ENCODE measurements at places on chromosomes 1 and 21.

GRCh38 chr1:27011058-27011764 lies 1.4 kb downstream of the TENT5B start:
- no peak for DNase-seq

GRCh38 chr1:169005776-169006175 lies 100.7 kb upstream of the ATP1B1 start:
- DNase-seq = no peak

- DNase-seq = no peak
Observed at GRCh38 chr1:58109646-58110200, 436.8 kb downstream of the OMA1 start.

DNA sequence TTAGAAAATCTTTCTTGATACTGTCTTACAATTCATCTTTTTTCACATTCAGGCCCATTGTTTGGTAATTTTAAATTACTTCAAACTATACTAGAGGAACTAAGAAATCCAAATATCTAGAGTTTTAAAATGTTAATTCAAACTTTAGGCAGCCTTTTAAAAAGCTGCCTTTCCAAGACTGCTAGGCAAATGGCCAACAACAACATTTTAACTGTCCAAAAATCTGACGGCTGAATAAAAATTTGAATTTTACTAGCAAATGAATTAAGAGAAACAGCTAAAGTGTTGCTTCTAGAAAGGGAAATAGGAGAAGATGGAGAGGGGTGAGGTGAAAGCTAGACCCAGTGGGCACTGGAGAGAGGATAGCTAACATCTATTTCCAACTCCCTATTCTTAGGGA lies 17.2 kb downstream of the DPYD start:
- DNase-seq = no peak

- no peak for DNase-seq
Observed at GRCh38 chr1:24553931-24554330, 2.0 kb upstream of the NCMAP start.

- DNase-seq = no peak
Observed at GRCh38 chr1:164886101-164886500, 327.1 kb downstream of the PBX1 start.

- DNase-seq = no peak
Observed at GRCh38 chr21:17352996-17353655, 159.7 kb upstream of the CXADR start.

DNA sequence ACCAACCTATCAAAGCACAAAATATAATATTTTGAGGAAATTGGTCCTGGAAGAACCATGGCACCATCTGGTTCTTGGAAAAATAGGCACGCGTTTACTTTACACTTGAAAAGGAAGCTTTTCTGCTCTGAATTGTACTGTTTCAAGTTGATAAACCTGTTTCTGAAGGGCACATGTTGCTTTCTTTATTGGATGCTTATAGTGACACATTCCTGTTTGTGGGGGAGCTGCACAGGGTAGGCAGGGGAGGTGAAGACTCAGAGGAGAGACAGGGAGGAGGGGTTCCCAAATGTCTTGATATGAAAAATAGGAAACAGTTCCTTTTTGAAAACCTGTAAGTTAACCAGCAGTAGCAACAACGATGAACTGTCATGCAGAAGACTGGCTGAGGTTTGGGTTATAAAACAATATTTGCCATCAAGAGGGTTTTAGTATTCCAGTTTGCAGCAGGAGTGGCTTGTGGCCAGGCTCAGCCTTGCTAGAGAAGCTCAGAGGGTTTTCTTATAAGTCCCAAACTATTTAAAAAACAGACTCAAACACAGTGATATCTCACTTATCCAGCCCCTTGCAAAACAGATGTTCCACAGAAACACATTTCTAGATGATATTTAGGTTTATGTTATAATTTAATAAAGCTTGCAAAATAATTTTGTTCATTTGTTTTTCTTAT lies 127.0 kb upstream of the MROH9 start:
- no peak for DNase-seq

- no peak for DNase-seq
Observed at GRCh38 chr1:84259989-84260388, 41.5 kb upstream of the SAMD13 start.

DNA sequence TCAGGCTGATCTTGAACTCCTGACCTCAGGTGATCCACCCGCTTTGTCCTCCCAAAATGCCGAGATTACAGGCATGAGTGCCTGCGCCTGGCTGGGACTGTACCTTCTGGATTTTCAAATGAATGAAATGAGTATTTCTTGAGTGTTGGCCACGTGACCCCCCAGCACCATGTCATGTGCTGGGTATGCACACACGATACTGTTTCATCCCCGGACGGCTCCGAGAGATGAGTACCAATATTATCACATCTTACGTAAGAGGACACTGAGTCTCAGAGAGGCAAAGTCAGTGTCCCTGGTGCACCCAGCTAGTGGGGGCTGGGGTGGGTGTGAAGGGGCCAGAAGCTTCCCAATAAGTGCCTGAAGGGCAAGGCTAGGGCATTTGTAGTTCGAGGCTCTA lies 780 bp upstream of the CROCC start:
- no peak for DNase-seq

DNA sequence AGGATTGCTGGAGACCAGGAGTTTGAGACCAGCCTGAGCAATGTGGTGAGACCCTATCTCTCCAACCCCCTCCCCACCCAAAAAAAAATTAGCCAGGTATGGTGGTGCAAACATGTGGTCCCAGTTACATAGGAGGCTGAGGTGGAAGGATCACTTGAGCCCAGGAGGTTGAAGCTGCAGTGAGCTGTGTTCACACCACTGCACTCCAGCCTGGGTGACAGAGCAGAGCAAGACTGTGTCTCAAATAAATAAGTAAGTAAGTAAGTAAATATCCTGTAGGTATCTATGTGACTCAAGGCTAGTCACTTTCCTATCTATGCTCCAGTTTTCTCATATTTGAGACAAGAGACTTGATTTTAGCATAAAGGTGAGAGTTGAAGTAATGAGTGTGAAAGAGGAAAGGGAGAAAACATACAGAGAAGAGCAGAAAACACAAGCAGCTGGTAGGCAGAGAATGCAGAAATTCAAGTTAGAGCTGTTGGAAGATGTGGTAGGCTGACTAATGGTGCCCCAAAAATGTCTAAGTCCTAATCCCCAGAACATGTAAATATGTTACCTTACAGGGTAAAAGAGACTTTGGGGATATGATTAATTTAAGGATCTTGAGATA lies 7.5 kb downstream of the PPP1R12B start:
- DNase-seq = no peak

GRCh38 chr1:173915596-173915995 lies 1.5 kb downstream of the SERPINC1 start:
- no peak for DNase-seq

- DNase-seq = no peak
Observed at GRCh38 chr1:180626711-180627110, 5.1 kb upstream of the XPR1 start.

DNA sequence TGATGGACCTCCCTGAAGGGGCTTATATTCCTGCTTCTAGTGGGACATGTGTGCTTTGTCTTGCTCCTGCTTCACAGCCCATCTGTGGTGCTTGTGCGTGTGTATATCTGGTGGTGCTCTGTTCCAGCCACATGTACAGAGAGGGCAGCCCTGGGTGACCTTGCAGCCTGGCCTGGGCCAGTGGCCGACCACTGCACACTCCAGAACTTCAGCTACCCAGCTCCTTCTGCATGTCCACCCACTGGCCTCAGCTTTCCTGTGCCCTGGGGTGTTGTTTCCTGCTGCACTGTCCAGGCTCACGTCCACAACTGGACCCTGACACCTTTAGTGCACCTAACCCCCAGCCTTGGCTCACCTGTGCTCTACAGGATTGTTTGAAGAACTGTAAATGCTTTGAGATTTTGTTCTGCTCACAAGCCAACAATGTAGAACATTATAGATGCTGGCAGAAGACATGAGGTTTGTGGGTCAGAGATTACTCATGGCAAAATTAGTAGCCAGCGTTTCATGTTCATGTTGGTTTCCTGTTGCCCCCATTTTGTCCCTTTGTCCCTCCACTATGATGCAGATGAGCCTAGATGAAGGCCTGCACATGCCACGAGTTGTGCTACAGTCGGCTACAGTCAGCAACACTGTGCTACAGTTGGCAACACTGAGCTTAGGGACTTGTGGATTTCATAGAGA lies 5.3 kb upstream of the S100B start:
- no peak for DNase-seq

DNA sequence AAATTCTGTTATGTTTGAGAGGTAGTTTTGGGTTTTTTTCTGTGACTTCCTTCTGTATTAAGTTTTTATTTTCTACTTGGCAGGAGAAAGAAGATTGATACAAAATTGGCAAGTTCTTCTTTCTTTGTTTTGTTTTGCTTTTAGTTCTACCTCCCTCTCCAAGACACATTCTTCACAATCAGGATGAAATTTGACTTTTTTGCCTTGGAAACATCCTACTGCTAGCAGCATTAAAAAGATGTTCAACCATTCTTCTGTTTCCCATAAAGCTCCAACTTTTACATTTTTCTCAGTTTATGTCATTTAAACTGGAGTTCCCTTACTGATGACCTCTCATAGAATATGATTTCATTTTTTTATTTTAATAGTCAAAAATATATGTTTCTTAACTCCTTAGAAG lies 234.8 kb downstream of the NCAM2 start:
- DNase-seq = no peak

GRCh38 chr1:160328184-160328583 lies 14.9 kb downstream of the COPA start:
- peak; percentile 58 for DNase-seq

GRCh38 chr1:211788626-211789025 lies 41.9 kb downstream of the LPGAT1 start:
- no peak for DNase-seq

DNA sequence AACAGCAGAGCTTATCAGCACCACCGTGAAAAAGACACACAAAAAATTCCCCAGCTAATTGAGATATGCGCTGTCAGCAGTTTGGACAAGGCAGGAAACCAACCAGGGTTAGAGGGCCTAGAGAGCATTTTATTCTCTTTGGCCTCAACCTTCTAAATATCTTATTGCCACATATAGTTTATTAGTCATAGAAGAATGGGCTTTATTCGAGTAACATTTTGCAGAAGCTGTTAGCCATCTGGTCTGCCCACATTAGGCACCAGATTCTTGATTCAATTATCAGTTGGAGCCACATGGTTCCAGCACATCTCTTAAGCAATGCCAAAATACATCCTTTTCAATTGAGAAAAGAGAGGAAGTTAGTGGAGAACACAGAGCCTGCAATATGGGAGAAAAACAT lies 109.9 kb upstream of the CXADR start:
- no peak for DNase-seq

- DNase-seq = no peak
Observed at GRCh38 chr1:24984800-24985522, 54.9 kb upstream of the RUNX3 start.

GRCh38 chr1:160168016-160168415 lies 16.6 kb downstream of the ATP1A4 start:
- DNase-seq = no peak

Measured in midbrain (tissue), 1 donor.